ENCODE measurements at places on chromosomes 4 and X.
A peak's percentile ranks its signal among the peaks of the same experiment; 100 is the strongest.

GRCh38 chr4:144296941-144297340 is 156.4 kb upstream of the GYPA start:
- no peak for DNase-seq

DNA sequence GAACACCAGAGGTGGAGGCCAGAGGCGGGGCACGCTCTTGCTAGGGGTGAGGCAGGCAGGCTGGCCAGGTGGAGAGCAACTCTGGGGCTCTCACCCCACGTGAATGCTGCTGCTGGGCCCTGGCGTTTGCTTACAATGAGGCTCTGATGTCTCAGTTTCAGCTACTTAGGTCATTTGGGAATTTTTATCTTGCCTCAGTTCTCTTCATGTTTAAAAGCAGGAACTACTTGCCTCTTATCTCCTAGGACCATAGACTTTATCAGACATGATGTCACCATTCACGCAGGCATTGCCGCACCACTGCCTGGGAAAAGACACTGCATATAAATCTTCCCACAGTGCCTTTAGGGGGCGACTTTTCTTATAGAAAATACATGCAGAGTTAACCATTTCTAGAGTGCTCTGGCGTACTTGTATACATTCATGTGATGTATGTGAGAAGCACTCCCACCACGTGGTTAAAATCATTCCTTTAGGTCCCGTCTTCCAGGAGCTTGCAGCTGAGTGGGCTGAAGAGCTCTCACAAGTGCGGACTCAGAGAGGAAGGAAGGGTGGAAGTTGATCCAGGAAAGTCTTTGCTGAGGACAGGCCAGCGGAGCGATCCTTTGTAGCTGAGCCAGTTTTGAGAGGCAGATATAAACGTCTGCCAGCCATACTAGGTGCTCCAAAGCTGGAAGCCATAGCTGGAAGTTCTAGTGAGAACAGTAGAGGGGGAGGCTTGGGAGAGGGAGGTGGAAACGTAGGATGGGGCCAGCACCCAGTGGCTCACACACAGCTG is 84.3 kb upstream of the CLDN34 start:
- DNase-seq, result no peak

- no peak for DNase-seq
Measured at GRCh38 chr4:123102897-123103471, 180.6 kb upstream of the NUDT6 start.

DNA sequence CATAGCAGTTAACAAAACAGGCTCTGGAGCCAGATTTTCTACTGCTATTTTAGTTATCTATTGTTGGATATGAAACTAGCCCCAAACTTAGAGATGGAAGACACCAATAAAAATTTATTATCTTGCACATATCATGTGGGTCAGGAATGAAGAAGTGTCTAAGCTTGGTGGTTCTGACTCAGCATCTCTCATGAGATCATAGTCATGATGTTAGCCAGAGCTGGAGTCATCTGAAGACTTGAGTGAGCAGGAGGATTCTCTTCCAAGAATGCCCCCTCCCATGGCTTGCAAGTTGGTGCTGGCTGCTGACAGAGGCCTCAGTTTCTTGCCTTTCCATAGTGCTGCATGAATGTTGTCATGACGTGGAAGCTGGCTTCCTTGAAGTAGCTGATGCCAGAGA is 68.2 kb upstream of the TAPT1 start:
- no peak for DNase-seq

- no peak for DNase-seq
Measured at GRCh38 chr4:82128355-82128754, 245.4 kb downstream of the HNRNPD start.

DNA sequence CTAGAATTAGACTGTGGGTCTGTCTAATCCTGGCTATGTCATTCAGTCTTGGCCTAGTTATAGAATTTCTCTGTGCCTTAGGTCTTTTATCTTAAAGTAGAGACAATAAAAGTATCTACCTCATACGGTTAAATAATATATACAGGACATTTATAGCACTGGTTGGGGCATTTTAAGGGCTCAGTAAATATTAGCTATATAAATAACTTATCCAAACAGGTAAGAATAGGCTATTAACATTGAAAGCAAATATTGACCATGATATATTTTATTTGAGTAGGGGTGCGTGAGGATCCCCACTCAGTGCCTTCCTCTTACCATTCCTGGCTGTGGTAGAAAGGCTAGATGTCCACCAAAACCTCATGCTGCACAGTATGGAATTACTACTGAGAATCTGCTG is 47.4 kb downstream of the HSD17B13 start:
- DNase-seq, result no peak

DNA sequence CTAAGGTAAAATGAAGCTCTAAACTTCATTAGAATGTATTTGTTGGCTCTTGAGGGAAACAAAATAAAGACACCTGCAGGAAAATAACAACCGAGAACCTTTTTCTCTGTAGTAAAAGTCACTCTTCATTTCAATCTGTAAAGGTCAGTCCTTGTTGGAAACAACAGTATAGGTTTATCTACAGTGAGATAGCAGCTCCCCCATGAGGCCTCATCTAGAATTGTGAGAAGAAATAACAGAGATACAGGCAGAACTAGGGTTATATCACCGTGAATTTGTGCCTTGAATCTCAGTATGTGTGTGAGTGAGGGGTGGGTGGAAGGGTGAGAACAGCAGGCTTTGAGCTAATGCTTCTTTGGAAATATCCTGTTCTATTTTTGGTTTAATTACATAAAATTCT is 107.8 kb upstream of the FMR1 start:
- DNase-seq, result no peak

DNA sequence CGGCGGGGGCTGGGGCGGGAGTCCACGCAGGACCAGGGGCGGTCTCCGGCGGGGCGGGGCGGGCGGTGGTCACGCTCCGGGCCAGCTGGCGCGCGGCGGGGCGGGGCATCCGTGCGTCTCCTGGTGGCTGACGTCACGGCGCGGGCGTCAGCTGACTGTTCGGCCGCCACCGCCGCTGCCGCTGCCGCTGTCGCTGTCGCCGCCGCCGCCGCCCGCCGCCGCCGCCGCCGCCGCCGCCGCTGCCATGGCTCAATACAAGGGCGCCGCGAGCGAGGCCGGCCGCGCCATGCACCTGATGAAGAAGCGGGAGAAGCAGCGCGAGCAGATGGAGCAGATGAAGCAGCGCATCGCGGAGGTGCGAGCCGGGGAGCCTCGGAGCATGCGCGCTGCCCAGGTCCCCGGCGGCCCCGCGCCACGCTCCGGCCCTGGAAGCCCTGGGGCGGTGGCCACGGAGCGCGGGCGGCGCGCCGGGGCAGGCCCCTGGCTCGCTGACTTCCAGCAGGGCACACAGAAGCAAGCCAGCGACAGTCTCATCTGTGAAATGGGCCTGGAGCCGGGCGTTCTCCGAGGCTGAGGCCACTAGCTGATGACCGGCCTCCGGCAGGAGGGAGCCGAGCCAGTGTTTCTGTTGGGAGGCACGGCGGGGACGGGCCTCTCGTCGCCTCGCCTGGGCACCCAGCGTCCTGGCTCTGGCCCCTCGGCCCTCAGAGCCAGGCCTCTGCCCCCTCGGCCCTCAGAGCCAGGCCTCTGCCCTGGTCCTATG is at the start of gene FAM50A:
TSS of gene FAM50A (plus strand) at position 150 of the 763 bp plus-strand sequence. CDS start at position 245, 95 bp downstream.
- peak; percentile 87 for DNase-seq

GRCh38 chrX:30190426-30190825 is 24.9 kb upstream of the MAGEB2 start:
- no peak for DNase-seq

DNA sequence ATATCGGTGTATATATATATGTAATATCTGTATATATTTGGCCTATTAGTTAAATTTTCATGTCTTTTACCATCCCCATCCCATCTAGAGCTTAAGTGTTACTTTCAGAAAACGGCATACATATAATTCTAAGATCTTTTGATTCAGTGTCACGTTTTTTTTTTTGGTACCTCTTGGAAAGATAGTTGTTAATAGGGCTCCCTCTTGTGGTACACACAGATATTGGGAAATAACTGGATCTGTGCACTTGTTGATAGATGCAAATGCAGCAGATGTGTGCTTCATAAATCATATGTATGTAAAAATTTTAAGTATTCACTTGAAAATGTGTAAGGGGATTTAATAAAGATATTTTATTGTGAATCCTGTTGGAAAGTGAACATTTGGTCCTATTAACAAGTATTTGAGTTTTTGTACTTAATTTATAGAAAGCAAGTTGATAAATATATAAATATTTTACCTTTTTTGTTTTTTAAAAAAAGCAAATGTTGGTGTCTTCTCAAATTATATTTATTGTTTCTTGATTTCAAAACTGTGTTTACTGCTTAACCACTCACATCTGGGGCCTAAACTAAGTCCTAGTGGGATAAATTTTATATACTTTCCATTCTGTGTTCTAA is 74.7 kb downstream of the PAQR3 start:
- DNase-seq, result no peak

- DNase-seq, result no peak
Measured at GRCh38 chr4:55475394-55476243, 71.1 kb downstream of the CLOCK start.

GRCh38 chrX:37986893-37987292 is 19.5 kb upstream of the SYTL5 start:
- no peak for DNase-seq

GRCh38 chr4:7236847-7237246 is 44.5 kb downstream of the SORCS2 start:
- peak; percentile 44 for DNase-seq

- DNase-seq, result no peak
Measured at GRCh38 chrX:107505223-107505622, 55.8 kb downstream of the FRMPD3 start.

DNA sequence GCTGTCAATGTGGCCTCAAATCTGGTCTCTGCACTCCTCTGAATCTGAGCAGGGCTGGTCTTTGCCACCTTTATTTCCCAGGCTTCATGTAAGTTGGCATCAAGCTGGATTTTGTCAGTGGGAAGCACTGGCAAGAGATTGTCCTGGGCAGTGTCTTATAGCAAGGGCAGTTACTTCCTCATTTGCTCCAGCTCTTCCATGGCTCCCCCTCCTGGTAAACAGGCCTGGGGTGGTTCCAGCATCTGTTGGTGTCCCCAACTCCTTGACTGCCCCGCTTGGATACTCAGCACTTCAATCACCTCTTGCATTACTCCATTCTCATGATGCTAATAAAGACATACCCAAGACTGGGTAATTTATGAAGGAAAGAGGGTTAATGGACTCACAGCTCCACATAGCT is 15.0 kb upstream of the REST start:
- no peak for DNase-seq

DNA sequence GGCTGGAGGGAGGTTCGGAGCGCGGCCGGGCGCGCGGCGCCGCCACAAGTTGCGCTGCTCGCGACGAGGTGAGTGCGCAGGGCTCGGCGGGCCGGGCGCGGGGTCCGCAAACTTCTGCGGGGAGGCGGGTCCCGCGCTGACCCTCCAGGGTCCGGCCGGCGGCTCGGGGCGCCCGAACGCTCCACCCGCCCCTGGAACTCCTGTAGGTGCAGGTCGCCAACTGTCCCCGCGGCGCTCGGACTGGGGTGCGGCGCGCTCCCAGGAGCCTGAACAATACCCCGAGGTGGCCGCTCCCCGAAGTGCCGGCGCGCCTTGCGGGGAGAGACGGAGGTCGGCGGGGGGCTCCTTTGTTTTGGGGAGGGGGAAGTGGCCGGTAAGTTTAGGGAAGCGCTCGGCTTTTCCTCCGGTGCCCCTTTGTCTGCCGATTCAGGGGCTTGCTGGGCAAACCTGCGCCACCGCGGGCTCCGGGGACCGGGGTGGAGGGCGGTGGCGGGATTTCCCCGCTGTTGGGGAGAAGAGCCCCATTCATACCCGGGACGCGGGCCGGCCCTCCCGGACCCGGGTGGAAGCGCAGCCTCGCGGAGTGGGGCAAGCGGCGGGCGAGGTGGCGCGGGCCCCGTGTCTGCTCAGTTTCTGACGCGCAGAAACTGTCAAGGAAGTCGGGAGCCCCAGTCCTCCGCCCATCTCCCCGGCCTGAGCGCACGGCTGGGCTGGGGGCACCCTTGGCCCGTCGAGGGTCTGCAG is 694 bp downstream of the TBL1X start:
- peak; percentile 17 for DNase-seq

DNA sequence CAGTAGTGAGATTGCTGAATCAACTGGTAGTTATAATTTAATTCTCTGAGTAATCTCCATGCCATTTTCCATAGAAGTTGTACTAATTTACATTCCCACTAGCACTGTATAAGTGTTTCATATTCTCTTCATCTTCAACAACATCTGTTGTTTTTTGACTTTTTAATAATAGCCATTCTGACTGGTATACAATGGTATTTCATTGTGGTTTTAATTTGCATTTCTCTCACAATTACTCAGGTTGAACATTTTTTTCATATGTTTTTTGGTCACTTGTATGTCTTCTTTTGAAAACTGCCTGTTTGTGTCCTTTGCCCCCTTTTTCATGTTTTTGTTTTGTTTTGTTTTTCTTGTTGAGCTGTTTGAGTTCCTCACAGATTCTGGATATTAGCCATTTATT is 880.2 kb downstream of the RAPGEF2 start:
- no peak for DNase-seq

DNA sequence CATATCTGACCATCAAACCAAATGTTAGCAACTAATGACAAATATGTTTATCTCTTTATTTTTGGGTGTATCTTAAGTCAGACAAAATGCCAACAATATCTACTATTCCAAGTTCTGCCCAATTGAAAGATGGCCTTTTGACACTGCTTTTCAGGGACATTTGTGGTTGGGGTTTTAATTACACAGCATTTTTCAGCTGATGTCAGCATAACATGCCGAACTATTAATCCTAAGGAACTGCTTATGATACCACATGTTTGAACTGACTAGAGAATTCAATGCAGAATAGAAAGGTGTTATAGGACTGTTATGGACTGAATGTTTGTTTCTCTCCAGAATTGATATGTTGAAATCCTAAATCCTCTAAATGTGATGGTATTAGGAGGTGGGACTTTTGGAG is 445.1 kb downstream of the TMA16 start:
- DNase-seq, result no peak

GRCh38 chr4:85774489-85774888 is 299.5 kb downstream of the ARHGAP24 start:
- no peak for DNase-seq

- no peak for DNase-seq
Measured at GRCh38 chrX:100289066-100289558, 121.0 kb downstream of the PCDH19 start.

- no peak for DNase-seq
Measured at GRCh38 chr4:134043266-134043665, 158.3 kb downstream of the PABPC4L start.

DNA sequence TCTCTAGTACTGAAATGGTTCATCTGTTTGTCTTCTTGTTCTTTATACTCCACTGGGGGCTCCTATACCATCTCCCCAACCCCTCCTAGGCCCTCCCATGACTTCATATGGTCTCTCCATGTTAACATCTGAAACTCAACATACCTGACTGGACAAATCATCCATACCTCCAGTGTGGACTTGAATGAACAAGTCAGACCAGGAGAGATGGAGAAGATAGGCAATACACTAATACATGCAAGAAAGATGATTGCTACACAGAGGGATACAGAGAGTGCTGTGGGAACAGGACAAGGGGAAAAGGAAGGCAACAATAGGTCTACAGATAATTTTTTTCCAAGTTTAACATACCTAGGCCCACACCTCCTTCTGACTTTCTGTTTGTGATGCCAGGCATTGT is 175.1 kb downstream of the FHIP1A start:
- DNase-seq, result no peak

- DNase-seq, result peak; percentile 14
Measured at GRCh38 chrX:96407072-96407471, 277.6 kb upstream of the DIAPH2 start.
